ENCODE measurements at places on chromosomes 6 and 20.
A peak's percentile ranks its signal among the peaks of the same experiment; 100 is the strongest.

GRCh38 chr6:90284236-90285041 is 12.2 kb downstream of the BACH2 start:
- peak; percentile 56 for DNase-seq

DNA sequence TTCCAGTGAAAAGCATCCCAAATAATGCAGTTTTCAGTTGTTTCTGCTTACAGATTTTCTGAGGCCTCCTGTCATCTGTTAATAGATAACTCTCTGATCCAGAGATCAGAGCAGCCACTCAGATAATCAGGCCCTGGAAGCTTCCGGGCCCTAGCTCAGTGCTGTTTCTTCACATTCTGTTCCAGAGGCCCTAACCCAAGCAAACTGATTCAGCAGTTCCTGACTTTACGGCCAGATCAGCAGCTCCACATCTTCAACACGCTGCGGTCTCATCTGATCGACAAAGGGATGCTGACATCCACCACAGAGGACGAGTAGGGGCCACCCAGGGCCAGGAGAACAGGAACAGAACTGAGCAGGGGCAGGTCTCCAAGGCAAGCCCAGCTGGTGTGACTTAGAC is 63.1 kb downstream of the CDS2 start:
- DNase-seq: no peak

DNA sequence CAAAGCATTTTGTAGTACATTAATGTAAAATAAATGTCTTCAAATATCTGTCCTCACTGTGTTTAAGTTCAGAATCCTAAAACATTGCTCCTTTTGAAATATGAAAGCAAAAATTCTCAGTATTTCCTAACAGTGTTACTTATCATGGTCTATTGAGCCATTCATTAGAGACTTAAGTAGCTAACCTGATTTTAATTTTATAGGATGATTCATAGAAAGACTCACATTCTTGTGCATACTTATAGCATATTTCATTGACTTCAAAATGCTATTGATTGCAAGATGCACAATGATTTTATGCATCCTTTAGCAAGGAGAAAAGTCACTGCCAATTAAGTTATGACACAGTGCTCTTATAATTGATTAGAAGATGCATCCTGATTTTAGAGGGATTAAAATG is 85.7 kb downstream of the HIVEP1 start:
- DNase-seq: no peak

- DNase-seq: no peak
Observed at GRCh38 chr20:56433880-56434255, 21.8 kb downstream of the CASS4 start.

DNA sequence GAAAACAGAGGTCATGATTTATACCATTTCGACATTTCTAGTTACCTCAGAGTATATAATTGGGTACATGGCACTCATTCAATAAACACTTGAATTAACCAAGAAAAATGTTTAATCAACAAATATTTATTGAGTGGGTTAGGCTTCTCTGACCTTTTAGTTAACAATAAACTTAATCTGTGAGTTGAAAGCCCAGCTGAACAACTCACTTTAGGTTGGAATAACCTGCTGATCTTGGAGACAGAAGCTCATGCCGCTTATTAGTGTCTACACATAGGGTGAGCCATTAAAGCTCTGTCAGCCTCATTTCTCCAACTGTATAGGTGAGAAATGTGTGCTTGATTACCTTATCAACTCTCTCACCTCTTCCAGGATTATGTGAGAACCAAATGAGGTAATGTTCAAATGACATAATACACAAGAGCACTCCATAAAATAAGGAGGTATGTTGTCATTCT is 98.2 kb upstream of the DTNBP1 start:
- no peak for DNase-seq

DNA sequence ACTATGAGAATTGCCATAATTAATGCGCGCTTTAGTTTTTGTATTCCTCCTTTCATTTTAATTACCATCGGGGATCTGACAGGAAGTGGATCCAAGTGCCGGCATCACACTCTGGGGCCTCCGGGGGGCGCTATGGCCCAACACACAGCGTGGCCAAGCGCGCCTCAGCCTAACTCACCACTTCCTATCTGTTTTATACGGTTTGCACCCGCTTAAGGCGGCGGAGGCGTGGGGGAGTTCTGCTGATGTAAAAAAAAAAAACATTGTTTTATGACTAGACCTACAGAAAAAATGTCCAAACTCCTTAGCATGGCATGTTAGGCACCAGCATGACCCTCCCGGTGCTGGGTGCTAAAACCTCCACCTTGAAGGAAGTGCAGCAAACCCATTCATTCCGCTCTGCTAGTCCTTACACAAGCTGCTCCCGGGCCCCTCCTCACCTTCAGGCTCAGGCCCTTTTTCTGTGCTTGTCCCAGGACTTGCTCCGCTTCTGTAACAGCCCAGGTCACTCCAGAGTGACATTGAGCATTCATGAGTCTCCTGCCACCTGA is 4.5 kb upstream of the EBF4 start:
- DNase-seq: peak; percentile 87

DNA sequence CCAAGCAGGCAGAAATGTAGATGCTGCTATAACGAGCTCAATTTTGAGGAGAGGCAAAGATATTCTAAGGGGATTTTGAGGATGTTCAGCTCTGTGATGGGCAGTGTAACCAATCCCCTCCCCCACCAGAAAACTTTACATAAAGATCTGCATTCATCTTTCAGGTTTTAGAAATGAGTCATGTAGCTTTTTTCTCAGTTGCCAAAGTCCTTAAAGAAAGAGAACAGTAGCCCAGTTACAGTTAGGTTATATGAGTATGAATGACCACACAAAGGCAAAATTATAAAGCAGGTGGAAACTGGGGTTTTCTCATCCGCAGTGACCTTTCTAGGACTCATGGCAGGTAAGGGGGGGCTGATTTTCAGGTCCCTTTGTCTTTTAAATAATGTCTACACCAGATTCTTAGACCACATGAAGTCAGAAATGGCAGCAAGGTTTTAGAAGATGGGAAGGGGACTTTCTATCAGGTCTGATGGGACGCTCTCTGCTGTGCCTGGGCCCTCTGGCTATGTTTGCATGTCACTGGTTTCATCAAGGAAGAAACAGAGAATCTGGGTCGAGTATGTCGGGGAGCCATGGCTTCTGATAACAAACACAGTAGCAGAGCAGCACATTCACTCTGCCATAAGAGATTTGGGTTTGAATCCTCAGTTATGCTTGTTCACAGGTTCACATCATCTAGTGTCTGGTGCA is 94.7 kb downstream of the CLIC5 start:
- no peak for DNase-seq

DNA sequence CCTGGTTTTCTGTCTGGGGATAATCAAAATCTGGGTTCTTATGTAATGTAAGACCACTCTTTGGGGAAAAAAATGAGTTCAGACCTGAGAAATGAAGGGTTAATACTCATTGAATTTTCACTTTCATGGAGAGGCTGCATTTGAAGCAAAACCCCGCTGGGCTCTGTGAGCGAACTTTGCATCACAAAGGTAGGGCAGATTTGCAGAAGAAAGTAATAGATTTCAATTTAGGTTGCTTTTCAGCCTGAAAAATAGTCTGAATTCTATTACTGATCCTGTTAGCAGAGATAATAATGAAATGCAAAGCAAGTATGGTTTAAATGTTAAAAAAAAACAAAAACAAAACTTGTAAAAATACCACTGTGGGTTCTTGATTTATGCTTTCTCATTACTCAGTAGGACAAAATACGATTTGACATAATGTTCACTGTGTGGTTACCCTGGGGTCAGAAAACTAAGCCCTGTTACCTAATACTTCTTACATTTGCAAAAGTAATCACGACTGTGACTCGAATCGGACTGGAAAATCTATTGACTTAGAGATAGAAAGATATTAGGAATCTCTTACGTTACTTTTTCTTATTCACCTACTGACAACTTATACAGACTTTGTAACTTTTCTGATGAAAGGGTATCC is 72.2 kb downstream of the UST start:
- DNase-seq: peak; percentile 61

- peak; percentile 66 for DNase-seq
Observed at GRCh38 chr20:63846128-63846771, 15.0 kb upstream of the ABHD16B start.

- DNase-seq: no peak
Observed at GRCh38 chr20:53833333-53834061, 236.9 kb downstream of the BCAS1 start.

DNA sequence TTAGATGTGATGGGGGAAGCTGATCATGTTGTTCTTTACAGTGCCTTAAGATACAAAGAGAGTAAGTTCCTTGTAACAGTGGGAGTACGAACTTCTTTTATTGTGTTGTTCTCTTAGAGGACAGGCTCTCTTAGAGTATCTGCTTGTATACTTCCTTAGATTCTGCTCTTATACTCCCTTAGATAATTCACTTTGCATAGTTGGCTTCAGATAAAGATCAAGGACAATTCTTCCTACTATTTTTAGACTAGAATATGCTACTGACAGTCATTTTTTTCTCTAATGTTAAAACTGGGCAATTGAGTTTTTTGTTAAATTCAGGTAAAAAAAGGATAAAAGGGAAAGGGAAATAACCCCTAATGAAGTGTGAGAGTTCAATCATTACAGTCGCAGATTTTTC is 138.7 kb downstream of the MYB start:
- no peak for DNase-seq

DNA sequence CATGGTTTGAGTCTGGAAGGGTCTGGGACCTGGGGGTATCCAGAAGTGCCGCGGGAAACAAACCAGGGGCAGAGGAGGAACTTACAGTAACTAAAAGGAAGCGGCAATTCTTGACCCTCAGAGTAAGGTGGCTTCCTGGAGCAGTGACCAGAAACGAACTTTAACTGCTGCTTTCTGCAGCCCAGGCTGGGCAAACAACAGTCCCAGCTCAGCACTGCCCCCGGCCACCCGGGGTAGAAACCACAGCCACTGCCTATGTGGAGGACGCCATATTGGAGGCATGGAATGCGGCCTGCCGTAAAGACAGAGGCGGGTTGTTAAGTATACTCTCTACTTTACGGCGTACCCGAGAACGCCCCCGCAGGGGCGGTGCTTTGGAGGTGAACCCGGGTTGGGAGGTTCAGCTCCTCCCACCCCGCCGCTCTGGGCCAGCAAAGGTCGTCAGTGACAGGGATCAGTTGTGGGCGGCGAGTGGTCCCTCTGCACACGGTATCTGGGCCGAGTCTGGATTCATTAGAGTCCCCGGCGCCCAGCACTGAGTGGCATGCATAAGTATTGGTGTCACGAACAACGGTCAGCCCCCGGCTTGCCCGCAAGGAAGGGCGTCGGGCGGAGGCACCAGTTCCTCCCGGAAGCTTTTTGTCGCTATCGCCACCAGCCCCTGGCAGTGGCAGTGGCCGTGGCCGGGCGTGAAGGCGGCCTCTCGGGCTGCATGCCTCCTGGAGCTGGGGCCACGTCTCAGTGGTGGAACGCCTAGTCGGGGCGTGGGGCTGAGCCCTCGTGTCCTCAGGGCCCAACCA is at the start of gene PDSS2:
Gene PDSS2 (minus strand): TSS at position 282 of the 800 bp plus-strand sequence. CDS start 279 bp downstream, at position 3.
- peak; percentile 99 for DNase-seq

DNA sequence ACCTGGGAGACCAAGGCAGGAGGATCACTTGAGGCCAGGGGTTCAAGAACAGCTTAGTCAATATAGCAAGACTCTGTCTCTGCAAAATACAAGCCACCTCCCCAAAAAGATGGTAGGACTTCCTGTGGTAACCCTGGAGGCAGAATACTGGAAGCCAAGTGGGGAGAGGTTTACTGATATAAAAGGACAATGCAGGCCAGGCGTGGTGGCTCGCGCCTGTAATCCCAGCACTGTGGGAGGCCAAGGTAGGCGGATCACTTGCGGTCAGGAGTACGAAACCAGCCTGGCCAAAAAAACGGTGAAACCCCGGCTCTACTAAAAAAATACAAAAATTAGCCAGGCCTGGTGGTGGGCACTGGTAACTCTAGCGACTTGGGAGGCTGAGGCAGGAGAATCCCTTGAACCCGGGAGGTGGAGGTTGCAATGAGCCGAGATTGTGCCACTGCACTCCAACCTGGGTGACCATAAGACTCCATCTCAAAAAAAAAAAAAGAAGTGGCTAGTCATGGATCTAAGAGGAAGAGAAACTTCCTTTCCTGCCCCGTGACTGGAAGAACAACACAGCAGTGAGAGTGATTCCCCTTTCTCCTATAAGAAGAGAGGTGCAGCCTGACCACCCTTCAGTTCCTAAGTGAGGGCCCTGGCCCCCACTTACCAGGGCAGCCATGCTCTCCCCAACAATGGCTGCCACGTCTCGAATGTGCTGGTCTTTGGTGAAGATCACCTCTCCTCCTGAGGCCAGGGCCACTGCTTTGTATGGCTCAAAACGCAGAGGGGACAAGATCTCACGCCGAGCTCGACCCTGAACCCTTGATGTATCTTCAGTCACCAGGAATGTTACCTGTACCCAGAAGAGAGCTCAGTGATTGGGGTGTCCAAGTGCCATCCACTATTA is 6.2 kb downstream of the SAPCD1 start:
- DNase-seq: no peak

GRCh38 chr6:51112731-51113130 is 294.1 kb downstream of the TFAP2B start:
- no peak for DNase-seq

DNA sequence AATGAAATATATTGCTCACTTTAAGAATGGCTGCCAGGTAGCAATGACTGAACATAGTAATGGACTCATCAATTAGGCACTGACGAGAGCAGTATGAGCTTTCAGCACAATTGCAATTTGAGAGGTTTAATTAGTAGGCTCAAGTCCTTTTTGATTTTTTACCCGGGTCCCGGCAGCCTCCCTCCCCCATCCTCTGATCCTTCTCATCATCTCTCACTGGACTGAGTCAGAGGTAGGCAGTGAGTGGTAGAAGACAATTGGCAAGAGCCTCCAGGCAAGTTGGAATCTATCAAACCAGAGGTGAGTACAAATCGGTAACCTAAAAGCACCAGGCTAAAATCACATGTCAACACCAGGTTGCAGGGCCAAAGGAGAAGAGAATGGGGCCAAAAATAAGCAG is 107.9 kb downstream of the DCDC2 start:
- no peak for DNase-seq

DNA sequence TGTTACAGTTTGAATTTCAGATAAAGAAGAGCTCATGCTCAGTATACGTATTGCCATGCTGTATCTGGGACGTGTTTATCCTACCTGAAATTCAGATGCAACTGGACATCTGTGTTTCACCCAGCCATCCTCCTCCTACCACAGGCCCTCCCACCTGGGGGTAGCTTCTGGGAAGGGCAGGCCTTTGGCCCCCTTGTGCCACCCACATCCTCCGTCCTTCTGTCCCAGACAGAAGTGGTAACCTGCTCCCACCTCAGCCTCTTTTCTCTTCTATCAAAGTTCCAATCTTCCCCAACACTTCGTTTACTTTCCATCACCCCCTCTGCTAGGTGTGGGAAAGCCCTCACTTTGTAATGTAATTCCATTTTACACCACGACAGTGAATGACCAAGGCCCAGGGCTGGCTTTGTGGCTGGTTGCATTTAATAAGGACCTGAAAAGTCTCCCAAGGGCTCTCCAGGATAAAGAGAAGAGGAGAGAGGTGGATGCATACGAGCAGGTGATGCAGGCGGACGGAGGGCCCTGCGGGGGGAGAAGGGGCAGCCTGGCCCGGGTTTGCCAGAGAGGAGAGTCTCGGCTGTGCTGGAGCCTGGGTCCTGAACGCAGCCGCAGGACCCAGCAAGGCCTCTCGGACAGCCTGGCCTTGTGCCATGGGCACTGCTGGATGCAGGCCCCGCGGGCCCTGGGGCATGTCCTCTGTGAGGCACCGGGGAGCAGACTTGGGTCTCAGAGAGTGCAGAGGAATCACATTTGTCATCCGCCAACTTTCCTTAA is 98.4 kb downstream of the PSMB1 start:
- DNase-seq: no peak

- DNase-seq: no peak
Observed at GRCh38 chr20:47951521-47951971, 166.3 kb upstream of the SULF2 start.
